ENCODE measurements at places on chromosomes 6 and 20.
A peak's percentile ranks its signal among the peaks of the same experiment; 100 is the strongest.

- DNase-seq = no peak
Observed at GRCh38 chr6:22829070-22829469, 259.7 kb downstream of the HDGFL1 start.

- DNase-seq = no peak
Observed at GRCh38 chr20:62504323-62504722, 28.5 kb upstream of the GATA5 start.

DNA sequence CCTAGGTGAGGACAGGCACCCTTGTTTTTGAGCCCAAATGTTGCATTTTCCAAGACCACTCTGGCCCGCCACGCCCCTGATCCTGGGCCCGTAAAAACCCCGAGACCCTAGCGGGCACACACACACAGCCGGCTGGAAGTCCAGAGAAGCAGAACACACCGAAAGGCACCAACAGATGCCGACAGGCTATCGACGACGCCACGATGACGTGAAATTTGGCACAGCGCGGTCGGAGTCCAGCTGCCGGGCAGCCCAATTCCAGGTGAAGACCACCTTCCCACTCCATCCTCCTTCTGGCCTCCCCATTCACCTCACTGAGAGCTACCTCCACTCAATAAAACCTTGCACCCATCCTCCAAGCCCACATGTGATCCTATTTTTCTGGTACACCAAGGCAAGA is 34.0 kb upstream of the PNPLA1 start:
- no peak for DNase-seq

DNA sequence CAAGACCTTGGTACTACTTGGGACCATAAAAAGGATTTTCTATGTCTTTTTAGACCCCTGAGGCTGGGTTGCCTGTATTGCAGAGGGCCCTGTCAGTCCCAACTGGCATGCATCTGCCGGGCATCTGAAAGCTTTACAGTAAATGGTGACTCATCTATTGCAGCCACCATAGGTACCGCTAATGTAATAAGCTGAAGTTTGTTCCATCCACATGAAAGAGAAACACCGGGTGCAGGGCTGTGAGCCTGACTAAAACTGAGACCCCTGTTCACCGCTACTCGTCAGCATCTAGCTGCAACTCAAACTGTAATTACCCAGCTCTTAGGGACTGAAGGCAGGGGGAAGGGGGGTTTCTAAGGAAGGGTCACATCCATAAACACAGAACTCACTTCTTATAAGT is 49.5 kb downstream of the TRERF1 start:
- DNase-seq = no peak

DNA sequence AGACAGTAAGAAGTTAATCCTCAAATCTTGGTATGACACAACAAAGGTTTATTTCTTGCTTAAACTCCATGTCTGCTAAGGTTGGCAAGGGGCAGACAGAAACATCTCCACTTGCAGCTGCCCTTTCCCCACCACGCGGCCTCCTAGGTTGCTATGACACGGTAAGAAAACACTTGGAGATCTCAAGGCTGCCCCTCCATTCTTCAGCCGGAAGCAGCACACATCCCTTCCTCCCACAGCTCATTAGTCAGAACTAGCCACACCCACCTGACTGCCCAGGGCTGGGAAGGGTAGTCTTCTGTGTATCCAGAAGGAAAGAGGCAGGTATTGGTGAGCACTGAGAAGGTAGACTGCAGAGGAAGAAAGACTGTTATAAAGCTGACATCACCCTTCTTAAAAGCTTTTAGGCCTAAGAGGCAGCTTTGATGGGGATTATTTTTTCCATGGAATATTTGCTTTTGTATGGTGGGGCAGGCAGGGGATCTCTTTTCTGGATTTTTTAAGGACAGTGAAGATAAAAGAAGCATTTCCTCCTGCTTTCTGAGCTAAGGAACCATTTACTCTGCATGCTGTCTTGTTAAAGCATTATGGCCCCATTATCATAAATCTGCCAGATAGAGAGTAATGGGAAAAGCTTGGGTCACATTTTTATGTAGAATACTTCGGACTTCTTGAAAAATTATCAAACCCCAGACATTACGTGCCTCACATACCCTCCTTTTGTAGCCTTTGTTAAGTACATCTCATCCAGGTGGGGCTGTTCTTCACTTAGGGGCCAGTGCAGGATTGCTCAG is 41.6 kb downstream of the MRAP2 start:
- DNase-seq = no peak

GRCh38 chr6:92122746-92123145 is 1296.6 kb downstream of the EPHA7 start:
- DNase-seq = no peak

DNA sequence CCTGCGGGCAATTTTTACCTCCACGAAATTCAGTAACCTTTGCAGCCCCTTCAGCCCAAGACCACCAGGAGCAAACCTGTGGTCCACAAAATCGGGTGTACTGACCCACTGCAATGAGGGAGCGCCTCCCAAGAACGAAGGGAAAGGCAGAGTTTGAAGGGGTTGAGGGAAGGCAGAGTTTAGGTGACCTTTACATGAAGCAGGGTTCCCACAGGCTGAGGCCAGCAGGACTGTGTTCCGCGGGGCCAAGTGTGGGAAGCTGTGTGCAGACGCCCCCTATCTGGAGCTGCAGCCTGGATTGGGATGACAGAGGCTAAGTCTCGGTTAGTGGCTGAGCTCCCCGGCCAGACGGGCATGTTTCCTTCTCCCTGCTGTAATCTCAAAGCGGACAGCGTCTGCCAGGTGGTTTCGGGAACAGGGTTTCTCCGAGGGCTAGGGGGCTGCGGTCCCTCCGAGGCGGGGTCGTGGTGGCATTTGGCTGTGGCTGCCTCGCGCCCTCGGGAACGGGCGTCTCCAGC is 826 bp upstream of the PYGB start:
- DNase-seq = peak; percentile 55

DNA sequence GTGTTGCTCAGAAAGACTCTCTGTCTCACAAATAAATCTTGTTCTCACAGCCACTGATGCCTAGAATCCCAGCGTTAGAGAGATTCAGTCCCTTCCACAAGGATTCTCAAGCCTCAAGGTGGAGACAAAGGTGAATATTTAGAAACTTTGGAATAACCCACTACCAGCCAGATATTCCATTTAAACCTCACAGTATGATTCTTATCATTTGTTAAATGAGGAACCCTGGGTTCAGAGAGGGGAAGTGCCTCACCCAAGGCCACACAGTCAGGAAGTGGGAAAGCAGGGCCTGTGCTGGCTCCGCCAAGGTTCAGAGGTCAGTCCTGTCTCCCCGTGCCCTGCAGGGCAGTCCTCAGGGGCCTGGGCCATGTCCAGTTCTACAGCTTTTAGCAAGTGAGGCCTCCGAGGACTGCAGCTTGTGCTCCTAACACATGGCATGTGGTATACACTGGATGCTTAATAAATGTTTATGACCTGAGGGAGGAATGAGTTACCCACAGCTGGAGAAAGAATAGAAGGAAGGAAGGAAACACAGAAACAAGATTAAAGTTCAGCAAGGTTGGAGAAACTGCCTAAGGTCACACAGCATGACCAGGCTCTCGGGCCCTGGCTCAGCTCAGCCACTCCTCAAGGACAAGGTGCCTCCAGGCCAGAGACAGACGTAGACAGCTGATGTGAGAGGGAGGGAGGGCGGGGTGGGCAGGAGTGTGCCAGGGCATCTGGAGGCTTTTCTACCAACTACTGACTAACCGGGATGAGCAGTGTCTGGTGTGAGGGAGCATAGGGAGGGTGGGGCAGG is 3.9 kb upstream of the TGM2 start:
- DNase-seq = no peak

DNA sequence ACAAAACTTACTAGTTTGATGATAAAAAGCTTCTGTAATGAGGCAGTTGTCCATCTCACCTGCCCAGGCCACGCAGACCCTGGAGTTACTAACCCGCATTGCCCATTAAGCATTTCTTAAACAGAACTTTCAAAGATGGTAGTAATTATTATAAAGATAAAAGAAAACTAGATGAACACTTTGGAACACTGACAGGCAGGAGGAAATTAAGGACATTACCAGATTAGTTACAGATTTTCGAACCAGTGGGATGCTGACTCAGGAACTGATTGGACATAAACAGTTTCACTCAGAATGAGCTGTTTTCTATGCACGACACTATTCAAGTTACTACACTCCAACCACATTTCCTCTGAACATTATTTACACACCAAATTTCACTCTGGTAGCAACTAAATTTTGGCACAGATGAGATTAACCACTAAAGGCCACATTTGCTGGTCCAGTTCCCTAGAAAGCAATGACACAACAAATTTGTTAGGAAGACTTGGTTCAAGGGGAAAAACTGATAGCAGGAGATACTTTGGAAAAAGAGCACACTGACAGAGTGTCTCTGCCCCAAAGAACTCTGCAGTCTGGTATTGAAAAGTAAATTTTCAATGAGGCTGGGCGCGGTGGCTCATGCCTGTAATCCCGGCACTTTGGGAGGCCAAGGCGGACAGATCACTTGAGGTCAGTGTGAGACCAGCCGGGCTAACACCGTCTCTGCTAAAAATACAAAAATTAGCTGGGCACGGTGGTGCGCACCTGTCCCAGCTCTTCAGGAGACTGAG is 3.0 kb downstream of the ROMO1 start:
- no peak for DNase-seq

GRCh38 chr6:90347411-90347851 is 50.8 kb upstream of the BACH2 start:
- DNase-seq = no peak

GRCh38 chr6:135052939-135053338 is 1.7 kb downstream of the HBS1L start:
- DNase-seq = no peak

DNA sequence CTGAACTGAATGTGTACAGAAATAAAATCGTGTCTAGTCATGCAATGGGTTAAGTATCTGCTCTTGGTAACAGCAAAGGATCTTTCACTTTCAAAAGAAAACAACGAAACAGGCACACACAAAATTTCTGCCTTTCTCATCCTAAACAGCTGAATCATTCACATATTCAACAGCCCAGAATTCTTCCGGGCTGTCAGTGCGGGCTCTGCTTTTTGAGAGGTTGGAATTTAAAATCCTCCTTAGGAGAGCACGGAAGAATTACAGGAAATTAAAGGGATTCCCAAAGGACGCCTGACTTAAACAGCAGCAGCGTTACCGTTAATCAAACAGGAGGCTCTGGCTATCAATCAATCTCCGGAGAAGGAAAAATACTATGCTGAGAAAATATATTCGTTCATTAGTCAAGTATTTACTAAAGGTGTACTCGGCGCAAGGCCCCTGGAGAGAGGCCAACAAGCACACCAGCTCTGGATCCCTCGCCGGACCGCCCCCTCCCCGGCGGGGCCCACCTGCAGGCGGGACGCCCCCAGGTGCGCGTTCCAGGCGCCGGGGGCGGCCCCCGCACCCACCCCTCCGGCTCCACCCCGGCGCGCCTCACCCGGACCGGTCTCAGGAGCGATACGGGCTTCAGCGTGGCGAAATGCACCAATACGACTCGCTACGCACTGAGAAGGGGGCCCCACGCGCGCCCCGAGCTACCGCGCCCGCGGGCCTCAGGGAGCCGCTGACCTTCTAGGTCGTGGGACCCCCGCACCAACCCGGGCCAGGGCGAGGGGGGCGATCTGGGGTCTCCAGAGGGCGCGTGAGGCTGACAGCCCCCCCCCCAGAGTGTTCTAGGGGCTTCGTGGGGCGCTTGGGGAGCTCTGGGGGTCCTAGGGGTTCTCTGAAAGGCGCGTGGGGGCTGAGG is 1.0 kb downstream of the NAPB start:
- DNase-seq = peak; percentile 84

DNA sequence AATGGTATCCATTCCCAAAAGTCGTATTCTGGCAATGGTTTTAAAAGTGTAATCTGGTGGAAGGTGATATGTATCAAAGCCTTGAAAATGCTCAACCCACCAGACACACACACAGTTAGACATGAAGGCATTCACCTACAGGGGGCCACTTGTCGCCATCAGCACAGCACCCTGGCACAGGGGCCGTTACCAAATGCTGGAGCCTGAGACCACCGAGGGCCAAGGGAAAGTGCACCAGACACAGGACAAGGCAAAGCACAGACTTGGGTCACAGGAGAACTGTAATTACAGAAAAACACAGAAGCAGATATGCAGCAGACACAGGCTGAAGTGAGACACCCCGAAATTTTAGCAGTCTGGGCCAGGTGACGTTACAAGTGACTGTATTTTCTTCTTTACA is 9.3 kb downstream of the TAF4 start:
- DNase-seq = no peak

GRCh38 chr6:97195117-97195516 is 87.9 kb downstream of the MMS22L start:
- DNase-seq = no peak

DNA sequence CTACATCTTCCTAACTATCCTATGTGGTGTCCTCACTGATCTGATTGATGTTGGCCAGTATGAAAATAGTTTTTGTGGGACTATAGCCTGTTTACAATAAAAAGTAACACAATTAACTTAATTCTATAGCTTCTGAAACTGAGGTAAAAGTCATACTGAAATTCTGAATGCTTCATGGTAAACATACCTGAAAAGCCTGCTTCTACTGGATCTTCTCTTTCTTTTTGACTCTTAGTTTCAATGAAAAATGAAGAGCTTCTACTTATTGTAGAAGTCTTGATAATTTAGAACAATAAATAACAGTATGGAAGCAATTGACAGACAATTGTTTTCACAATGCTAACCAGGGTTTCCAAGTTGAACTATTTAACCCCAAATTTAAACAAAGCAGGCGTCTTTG is 383.9 kb upstream of the MMS22L start:
- no peak for DNase-seq

DNA sequence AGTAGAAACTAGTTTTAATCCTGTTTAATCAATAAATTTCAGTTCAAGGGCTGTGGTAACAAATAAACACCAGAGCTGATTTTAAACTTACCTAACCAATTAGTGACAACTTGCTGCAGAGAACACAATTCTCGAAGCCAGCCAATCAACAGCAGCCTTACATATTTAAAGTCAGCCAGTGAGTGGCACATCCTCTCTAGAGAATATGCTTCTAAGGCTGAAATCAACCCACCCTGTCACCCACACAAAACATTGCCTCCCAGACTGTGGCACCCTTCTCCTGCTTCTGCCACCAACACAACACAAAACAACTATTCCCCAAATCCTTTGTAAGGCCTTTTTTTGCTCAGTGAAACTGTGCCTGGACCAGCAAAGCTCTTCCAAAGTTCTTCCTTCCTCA is 306.0 kb downstream of the EYA4 start:
- DNase-seq = no peak

DNA sequence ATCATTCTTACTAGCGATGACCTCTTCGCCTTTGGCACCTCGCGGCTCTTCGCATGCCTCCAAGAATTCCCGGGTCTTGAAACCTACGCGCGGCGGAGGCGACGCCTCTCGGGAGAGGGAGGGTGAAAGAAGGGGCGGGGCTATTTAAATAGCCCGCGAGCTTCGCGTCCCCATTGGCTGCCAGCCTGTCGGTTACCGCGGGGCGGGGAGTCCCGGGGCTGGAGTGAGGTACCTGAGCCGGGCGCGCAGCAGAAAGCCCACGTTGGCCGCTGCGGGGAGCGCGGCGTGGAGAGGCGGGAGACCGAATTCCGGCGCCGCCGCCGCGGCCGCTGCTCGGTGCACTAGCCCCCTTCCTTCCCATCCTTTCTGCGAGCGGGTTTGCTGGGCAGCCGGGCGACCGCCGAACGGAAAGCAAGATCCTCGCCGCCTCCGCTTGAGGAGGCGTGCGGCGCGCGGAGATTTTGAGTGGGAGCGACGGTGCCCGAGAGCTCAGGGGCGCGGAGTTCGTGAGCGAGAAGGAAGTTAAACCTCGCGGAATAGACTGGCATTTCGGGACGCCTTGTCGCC is at the start of gene BMP6:
BMP6 (plus strand) TSS at position 251 of the 567 bp plus-strand sequence. CDS start 857 bp downstream, outside the sequence.
- peak; percentile 55 for DNase-seq

GRCh38 chr20:9220874-9221547 is 152.1 kb downstream of the PLCB4 start:
- DNase-seq = no peak

GRCh38 chr20:31565699-31566318 is 39.3 kb upstream of the ID1 start:
- no peak for DNase-seq
